ENCODE measurements at places on chromosomes 16 and 17. TPM values are rescaled to one million over a fixed set of nuclear protein-coding genes. Genes with fewer than 3 reads are reported as not detected.

The TM4SF5 gene
- total RNA-seq, result not detected

The ITGAX gene
- total RNA-seq, result not detected

The SHCBP1 gene
- 56.6 TPM for total RNA-seq

The TNP2 gene
- not detected for total RNA-seq

The OTOA gene
- not detected for total RNA-seq

All from RPMI7951 (cell line).